Cortex of kidney (tissue), 1 donor: ENCODE measurements at places on chromosomes 5 and 9.

GRCh38 chr5:149181732-149182131, 40.4 kb downstream of the ABLIM3 start:
- DNase-seq: no peak

- DNase-seq: no peak
Measured at GRCh38 chr9:70043689-70044489, at the start of gene MAMDC2. Gene MAMDC2, plus strand, starts transcription at chr9:70043848. Its CDS starts 350 bp downstream, at chr9:70044198.

DNA sequence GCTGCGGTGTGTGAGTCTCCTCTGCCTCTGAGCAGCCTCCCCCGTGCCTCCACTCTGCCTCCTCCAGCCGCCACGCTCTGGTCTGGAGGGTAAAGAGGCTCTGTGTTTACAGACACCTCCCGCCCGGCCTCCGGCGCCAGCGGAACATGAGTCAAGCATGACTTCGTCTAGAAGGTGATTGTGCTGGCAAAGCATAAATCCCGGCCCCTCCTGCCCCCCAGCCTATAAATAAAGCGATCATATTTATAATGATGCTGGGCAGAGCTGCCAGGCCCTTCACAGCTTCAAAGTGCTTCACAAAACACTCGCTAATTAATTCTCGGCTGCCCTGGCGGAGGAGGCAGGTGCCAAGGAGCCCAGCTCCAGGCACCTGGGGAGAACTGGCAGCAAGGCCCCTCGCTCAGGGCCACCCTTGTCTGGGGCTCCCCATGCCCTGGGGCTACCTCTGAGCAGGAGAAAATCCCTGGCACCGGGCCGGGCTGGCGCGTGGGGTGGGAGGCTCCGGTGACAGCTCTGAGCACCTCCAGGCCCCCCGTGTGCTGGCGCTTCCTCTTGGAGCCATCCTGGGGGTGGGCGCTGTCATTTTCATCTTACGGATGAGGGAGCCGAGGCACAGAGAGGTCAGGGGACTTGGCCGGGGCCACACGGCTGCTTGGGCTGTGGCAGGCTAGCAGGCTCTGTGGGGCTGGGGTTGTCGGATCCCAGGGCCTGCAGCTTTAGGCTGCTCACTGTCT, 87.8 kb downstream of the RXRA start:
- DNase-seq: no peak

DNA sequence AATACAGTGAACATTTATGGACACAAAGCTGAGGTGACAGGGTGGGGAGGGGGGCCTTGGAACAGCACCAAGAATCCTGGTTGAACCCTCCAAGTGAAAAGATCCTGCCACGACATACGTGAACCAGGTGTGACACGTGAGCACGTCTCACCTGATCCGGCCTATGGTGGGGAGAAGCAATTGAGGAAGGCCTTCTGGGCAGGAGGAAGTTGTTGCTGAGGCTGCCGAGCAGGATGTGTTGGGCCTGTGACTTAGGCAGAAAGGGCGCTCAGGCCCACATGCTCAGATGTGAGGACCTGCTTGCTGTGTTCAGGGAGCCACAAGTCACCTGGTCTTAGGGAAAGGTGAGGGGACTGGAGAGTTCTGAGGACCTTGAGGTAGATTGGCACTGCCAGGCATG, 2.5 kb upstream of the MAPK9 start:
- DNase-seq: no peak

GRCh38 chr5:31809050-31809870, 170.3 kb downstream of the PDZD2 start:
- DNase-seq: no peak

- DNase-seq: no peak
Measured at GRCh38 chr9:126618190-126618584, 4.5 kb downstream of the LMX1B start.

DNA sequence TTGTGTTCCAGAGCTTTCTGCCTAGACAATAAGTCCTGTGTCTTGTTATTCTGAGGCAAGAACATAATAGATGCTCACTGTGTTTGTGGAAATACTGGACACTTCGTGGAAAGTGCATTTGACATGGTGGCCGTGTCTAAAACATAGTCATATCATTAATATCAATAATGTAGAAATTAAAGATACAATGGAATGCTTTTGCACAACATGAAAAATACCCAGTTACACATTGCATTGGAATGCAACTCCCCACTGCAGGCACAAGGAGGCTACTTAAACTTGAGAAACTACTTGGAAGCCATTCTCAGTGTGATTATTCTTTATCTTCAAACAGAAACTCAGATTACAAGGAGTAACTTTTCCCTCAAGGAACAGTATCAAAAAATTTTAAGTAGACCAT, 145.3 kb upstream of the ZNF462 start:
- no peak for DNase-seq

- DNase-seq: no peak
Measured at GRCh38 chr5:7190712-7191250, 205.2 kb upstream of the ADCY2 start.

DNA sequence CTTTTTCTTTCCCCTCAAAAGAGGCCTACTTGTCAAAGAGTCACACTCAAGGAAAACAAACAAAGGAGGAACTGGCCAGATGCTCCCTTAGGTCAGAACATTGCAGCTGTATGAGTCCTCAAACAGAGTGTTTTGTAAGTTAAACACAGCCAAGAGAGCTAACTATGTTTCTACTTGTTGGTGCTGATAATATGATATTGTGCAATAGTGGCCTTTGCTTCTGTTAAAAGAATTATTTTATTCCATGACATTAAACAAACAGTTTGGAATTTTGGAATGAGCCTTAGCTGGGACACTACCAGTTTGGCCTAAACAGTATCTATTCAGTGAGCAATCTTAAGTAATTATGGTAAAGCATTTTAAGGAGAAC, 56.0 kb upstream of the TPD52L3 start:
- no peak for DNase-seq

GRCh38 chr5:147410496-147411358, 99.1 kb downstream of the DPYSL3 start:
- no peak for DNase-seq

GRCh38 chr5:61141801-61142200, 20.5 kb downstream of the SMIM15 start:
- DNase-seq: no peak

- no peak for DNase-seq
Measured at GRCh38 chr9:74479711-74480110, 17.4 kb upstream of the RORB start.
